ENCODE measurements at places on chromosomes 7 and 10. TPM values are rescaled to one million over a fixed set of nuclear protein-coding genes. Genes with fewer than 3 reads are reported as not detected.

- DNase-seq = no peak
Measured at GRCh38 chr10:18699849-18700840, 40.9 kb downstream of the ARL5B start.

DNA sequence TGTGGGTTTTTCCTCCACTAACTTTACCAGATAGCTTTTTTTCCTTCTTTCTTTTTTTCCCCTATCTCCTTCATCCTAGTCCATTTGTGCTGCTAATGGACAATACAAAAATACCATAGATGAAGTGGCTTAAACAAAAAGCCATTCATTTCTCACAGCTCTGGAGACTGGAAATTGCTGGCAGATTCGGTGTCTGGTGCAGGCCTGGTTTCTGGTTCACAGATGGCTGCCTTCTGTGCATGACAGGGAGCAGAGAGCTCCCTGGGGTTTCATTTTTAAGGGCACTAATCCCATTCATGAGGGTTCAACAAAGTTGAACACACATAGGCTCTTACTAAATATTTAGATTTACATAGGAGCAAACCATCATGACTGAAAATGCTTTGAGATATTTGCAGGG lies 467.4 kb downstream of the TYW1 start:
- no peak for DNase-seq

GFRA1 gene
- total RNA-seq = not detected

DNA sequence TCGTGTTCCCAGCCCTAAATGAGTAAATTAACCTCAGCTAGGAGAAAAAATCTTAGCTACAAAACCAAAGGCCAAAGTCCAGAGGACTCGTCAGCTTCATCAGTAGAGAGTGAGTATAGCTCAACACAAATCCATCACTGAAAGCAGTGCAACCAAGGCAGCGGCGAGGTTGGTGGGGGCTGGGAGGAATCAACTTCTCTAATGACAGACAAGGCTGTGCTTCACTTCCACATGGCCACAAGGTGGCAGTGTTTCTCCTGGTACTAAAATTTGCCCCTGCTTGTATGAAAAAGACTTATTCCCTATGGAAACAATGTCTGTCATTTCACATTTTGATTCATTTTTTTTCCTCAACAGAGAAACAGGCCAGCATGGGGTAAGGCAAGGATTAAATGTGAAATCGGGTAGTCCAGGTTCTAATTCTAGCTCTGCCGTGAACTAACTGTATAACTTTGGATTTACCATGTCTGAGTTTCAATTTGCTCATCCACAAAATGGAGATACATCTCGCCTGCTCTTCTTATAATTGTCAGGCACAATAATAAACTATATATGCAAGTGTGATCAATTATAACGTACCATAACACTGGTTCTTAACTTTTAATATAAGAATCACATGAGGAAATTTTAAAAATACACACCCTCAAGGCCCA lies 39.3 kb downstream of the FAS start:
- DNase-seq = peak; percentile 59

OR6V1 gene
- total RNA-seq = not detected

GRCh38 chr7:74010407-74010806 lies 17.6 kb upstream of the ELN start:
- DNase-seq = no peak

DNA sequence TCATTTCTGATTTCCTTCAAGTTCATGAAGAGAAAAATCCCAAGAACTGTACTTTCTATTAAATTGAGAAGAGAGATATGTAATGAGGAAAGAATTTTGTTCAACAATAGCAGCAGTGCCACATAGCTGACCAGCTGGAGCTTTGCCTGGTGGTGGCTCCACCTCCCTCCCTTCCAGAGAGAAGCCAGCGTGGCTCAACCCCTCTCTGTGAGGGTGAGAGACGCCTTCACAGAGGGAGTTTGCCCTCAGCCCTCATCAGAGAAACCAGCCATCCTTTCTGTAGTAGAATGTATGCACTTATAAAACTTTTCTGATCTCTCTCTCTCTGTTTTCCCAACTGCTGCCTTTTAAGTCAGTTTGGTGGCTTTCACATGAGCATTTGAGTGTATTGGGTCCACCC lies 20.5 kb upstream of the COL1A2 start:
- no peak for DNase-seq

DNA sequence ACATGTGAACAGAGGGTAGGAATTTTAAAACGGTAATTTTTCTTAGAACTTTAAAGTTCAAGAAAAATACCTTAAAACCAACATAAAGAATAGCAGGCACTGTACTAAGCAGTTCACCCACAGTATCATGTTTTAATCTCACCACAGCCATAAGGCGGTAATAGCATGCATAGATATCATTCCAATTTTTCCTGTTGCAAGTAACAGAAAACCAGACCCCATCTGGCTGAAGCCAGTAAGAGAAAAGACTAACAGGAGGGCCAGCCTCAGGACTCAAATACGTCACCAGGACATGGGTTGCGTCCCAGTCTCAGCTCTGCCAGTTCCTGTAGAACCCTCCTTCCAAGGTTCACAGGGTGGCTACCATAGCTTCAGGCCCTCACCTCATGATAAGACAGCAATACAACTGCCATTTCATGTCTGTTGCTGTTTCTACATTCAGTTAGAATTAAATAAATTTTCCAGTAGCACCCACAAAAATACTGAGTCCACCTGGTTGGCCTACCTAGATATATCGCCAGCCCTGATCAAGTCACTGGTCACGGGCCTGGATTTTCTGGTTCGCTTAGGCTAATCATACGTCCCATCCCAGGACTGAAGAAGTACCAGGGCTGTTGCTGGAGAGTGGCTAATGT lies 2.0 kb upstream of the RNF32 start:
- no peak for DNase-seq

GRCh38 chr7:45882465-45882810 lies 5.8 kb upstream of the IGFBP1 start:
- no peak for DNase-seq

- no peak for DNase-seq
Measured at GRCh38 chr10:8338177-8338766, 283.8 kb downstream of the GATA3 start.

DNA sequence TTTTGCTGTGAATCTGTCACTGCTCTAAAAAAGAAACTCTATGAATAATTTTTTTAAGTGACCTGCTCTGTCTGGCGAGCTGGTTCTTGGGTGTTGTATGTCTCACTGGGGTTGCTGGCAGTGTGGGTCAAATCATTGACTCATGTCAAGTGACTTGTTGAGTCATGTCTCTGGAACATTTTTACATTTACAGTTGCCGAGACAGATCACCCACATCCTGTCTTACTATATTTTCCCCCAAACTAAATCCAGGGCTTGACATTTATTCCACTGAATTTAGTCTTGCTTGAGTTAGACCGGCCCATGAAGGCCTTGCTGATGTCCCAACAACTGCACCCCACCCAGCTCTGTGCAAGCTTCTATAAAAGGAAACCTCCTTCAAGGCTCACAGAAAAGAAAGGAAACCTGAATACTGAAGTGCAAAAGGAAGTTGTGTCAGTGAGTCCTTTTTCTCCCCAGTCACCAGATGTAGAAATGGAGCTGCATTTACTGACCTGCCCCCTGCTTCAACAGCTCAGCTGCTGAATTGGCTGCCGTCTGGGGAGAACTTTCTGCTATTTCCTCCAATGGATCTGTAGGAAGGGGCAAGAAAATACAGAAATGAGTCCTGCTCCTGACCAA lies 290.3 kb downstream of the TNS3 start:
- no peak for DNase-seq

- no peak for DNase-seq
Measured at GRCh38 chr10:34231441-34232180, 583.5 kb downstream of the PARD3 start.

Measured in CD4-positive, alpha-beta memory T cell (primary cell).